ENCODE measurements at places on chromosomes 13 and 19. TPM values are rescaled to one million over a fixed set of nuclear protein-coding genes. Genes with fewer than 3 reads are reported as not detected.

Gene STX10
- 61.0 TPM for total RNA-seq

Gene DACT3
- 0.39 TPM for total RNA-seq

Gene CGB1
- total RNA-seq = 0.64 TPM

Gene MBD3L2
- not detected for total RNA-seq

Gene CARS2
- total RNA-seq = 43.8 TPM

Gene CYP4F11
- 5.7 TPM for total RNA-seq

Gene FCAR
- total RNA-seq = not detected

Gene PGLYRP1
- not detected for total RNA-seq

Gene GJB2
- 0.98 TPM for total RNA-seq

Gene COL5A3
- total RNA-seq = 3.8 TPM

Gene ZNF91
- 0.27 TPM for total RNA-seq

Gene TICAM1
- 9.9 TPM for total RNA-seq

Gene NDUFS7
- total RNA-seq = 82.1 TPM

Gene CXCL17
- total RNA-seq = 0.07 TPM

Gene DNAJB1
- 194 TPM for total RNA-seq

Gene MTMR6
- total RNA-seq = 9.4 TPM

Gene FXYD1
- total RNA-seq = 0.47 TPM
